ENCODE measurements at places on chromosomes 2 and 18.
A peak's percentile ranks its signal among the peaks of the same experiment; 100 is the strongest.

DNA sequence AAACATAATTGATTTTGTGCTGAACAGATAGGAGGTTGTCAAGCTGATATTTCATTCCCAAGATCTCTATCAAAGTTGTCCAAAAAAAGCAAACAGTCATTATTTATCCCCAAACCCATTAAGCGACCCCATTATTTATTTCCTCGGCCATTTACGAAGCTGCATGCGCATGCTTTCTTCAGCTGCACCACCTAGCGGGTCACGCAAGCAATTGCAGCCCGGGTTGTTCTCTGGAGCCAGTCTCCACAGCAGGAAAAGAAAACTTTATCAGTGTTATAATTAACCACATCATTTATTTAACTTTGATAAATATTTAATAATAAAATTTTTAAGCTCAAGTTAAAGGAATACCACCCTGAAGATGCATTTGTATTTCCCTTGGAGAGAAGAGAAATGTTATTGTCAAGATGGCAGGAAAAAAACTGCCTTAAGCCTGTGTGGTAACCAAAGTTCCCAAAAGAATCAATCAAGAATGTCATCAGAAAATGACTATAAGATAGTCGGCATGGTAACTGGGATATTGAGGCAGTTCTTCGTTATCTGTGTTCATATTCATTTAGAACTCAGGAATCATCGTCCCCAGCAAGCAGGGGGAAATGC lies 304.7 kb downstream of the FBXO15 start:
- DNase-seq = peak; percentile 72

GRCh38 chr2:191947235-191947634 lies 100.3 kb upstream of the CAVIN2 start:
- DNase-seq = no peak

- DNase-seq = no peak
Measured at GRCh38 chr18:68564961-68565360, 149.9 kb downstream of the TMX3 start.

DNA sequence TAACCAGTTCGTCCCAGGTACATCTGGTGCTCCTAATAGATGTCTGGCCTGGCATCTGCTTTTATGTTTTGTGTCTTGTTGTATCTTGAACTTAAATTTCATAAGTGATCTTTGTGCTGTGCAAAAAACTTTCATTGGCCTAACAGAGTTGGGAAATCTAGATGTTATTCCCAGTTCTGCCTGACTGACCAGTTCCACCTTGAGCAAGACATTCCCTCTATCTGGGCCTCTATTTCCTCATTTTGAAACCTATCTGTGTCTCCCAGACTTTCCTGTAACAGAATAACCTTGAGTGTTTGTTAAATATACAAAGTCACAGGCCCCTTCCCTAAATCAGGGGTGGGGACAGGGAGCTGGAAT lies 90.5 kb upstream of the MSH2 start:
- no peak for DNase-seq

DNA sequence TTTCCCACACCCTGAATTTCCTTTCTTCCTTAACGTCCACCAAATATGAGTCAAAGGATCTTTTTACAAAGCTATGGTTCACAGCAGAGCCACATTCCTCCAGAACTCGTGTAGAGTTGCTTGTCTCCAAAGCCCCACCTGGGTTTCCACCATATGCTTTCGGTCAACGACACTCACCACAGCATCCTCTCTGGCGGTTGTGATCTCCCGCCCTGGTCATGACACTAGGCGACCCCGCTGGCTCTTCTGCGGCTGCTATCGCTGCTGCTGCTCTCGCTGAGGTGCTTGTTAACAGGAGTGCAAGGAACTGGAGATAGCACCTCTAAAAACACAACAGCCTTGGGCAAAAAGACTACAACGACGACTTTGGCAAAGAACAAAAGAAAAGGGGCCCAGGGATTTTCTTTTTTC lies 340 bp downstream of the SLC40A1 start:
- peak; percentile 55 for DNase-seq

GRCh38 chr2:204576362-204576979 lies 31.2 kb downstream of the PARD3B start:
- DNase-seq = no peak

DNA sequence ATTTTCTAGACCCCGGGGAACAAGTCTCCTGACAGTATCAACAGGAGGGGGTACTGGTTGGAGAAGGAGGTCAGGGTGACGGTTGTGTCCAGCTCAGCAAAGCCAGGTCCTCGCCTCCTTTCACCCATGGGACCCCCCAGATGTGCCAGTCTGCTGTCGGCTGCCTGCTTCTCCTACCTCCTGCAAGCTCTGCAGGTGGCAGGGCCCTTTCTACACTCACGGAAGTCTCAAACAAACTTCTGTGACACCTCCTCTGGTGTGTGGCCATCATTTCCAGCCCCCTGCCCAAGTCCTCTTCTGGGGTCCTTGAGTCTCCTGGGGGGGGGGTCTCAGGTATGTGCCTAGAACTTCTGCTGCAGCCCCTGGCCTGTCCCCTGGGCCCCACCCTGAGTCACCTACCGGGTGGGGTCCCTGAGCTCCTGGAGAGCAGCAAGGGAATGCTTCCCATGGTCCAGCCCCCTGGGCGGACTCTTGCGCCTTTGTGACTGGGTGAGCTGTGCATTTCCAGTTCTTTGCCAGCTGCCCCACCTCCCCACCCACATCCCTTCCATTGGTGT lies 12.8 kb downstream of the SH3RF3 start:
- no peak for DNase-seq

- no peak for DNase-seq
Measured at GRCh38 chr2:84654414-84654813, 138.1 kb downstream of the DNAH6 start.

DNA sequence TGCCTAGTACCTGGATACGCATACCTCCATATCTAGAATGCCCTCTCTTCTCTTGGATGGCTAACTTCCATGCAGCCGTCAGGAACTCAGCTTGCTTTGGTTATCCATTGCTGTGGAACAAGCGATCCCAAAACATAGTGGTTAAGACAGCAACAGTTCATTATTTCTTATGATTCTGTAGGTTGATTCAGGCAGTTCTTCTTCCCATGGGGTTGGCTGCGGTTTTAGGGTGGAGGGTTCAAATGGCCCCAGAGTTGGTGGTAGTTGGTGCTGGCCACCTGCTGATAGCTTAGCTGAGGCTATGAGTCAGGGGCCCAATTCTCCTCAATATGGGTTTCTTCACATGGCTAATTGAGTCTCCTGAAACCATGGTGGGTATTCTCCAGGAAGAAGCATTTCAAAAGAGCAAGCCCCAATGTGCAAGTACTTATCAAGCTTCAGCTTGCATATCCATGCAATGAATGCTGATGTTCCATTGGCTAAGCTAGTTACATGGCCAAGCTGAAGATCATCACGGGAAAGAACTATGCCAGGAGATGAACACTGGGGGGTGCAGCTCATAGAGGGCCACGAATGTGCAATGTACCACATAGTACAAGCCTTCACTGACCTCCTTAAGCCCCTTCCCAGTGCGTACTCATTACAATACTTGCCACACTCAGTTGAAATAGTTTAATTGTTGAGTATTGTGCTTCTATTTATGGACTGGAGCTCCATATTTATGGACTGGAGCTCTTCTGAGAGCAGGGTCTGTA lies 10.0 kb upstream of the RHOB start:
- no peak for DNase-seq

DNA sequence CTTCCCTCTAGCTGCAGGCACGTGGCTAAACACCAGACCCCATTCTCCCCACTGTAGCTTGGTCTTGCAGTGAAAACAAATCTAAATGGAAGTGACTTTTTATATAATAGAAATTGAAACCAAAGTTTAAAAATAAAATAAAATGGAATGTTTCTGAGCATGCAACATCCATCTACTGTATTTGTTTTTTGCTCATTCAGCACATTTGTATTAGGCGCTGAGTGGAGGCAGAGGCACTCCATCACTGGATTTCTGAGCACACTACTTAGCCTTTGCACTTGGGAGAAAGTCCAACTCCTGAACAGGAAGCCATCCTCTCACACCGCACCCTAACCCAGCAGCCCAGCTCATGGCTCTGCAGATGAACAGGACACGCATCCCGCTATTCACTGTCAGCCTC lies 37.8 kb upstream of the POU3F3 start:
- DNase-seq = no peak

- DNase-seq = no peak
Measured at GRCh38 chr2:218985325-218986091, 524 bp upstream of the FEV start.

GRCh38 chr2:43995733-43996533 lies at the start of gene LRPPRC:
LRPPRC (minus strand) TSS chr2:43995989; CDS start chr2:43995947, 42 bp downstream.
- peak; percentile 98 for DNase-seq

DNA sequence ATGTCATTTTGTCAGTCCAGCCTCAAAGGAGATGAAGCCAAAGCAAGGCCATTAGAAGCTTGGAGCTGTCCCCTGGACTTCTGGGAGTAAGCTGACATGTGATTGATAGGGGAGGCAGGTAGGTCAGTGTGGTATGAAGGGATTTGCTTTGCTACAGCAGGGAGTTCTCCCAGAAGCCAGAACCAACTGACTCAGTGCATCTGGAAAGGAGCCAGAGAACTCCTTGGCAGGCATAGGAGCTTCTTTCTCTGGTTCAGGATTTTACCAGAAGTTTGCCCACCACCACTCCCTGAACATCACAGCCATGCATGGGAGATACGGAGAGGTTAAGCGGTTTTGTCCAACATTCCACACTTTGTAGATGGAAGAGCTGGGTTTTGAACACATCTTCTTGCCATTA lies 24.5 kb upstream of the KCNE4 start:
- DNase-seq = no peak

GRCh38 chr2:129723277-129724020 lies 256.0 kb upstream of the RAB6C start:
- no peak for DNase-seq

GRCh38 chr2:64594226-64594989 lies 59.3 kb downstream of the SERTAD2 start:
- no peak for DNase-seq

DNA sequence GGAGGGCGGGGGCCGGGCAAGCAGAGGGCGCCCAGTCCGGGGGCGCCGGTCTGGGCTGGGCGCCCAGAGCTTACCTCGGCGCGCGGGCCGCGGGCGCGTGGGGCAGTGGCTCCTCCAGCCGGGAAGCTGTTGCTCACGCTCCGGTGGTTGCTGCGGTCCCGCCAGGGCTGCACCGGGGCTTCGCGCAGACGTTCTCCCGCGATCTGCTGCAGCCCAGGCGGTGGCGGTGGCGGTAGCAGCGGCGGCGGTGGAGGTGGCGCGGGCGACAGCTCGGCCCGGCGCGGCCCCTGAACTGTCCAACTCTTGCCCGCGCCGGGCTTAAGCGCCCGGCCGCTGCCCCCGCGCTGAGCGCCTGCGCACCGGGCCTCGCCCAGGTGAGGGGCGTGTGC lies 391 bp downstream of the ZNF385B start:
- DNase-seq = peak; percentile 55

- no peak for DNase-seq
Measured at GRCh38 chr2:233673896-233674295, 2.2 kb downstream of the UGT1A9 start.

DNA sequence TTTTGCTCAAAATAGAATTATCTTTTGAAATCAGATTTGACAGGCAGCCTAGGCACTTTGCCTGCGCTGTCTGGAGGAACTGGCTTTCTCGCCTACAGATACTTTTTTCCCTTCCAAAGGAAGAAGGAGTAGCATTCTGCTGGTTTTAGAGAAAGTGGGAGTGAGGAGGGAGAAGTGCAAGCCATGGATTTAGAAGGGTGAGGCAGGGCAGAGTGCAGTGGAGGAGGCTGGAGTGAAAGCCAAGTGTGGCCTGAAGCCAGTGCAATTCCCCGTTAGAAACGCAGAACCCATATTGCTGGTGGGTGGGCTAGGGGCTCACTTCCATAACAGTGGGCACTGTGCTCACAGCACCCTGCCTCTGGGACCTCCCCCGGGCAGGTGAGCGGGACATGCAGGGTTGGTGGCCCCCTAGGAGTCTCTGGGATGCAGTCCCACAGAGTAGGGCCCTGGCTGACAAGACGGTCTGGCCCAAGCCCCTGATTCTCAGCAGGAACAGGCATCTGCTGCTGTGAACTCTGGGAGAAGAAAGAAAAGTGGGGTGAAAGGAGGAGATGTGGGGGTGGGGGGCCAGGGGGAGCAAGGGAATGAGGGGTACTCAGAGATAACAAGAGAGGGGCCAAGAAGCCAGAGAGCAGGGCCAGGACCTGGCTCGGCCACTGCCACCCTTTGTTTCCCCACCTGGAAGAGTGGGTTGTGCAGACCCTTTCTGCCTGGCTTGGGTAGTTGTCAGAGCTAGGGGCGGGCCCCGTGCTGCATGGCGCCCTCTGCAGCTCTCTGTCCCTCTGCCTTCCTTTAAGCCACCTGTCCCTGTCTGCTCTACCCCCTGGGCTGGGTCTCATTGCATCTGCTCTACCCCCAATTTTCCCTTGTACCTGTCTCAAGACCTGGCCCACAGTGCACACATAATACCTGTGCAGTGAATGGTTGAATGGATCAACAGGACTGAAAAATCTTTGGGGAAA lies 273.5 kb upstream of the HS6ST1 start:
- DNase-seq = no peak

DNA sequence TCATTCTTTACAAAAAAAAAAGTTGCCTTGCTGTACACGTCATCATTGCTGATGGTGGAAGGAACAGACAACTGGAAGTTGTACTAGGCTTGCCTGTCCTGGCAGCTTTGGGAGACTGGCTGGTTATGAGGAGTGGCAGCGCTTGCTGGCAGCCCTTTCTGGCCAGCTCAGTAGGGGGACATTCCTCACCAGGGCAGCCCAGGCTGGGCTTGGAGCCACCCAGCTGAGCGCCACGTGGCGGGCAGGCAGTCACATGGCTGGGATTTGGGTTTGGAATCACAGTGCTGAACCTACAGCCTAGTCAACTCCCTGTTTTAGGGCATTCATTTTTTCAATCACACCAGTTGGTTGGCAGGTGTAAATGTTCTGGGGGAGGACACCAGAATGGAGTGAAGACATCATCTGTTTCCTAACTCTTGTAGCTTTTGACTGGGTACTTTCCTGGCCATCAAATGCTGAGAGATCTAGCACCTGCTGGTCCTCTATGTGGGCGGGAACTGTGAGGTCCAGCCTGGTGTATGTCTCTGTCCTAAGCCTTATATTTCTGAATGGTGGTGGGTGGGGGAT lies 139.3 kb downstream of the SETBP1 start:
- DNase-seq = no peak

GRCh38 chr2:1802046-1802445 lies 57.7 kb upstream of the PXDN start:
- no peak for DNase-seq

DNA sequence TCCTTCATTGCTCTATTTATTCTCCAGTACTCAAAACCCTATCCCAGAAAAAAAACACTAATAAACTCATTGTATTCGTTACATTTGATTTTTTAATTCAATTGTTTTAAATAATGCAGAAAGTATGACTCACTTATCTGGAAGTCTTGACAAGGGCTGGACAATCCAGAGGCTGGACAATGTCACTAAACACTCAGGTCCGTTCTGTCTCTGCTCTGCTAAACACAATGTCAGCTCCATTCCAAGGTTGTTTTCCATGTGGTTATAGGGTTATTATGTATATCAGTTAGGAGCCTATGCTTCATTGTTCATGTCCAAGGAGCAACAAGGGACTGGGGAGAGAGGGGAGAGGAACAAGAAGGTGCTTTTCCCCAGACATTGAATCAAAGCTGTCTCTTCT lies 125.5 kb downstream of the IRS1 start:
- DNase-seq = no peak

DNA sequence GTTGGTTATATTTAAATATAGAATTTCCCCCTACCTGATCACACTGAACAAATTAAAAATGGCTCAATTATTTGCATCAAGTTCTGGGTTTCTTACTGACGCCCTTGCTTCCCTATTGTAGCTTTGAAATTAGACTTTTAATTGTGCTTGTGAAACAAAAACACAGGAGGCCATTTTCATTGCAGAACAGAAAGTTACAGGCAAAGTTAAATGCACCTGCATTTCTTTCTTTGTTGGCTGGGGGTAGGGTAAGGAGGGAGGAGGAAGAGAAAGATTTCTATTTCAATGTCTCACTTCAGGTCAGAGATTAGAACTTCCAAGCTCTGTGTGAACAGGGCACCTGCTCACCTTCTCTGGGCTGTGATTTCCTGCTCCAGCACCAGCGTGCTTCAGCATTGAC lies 199.6 kb downstream of the BCL11A start:
- DNase-seq = no peak
